ENCODE measurements at places on chromosomes 2 and 18. TPM values are rescaled to one million over a fixed set of nuclear protein-coding genes. Genes with fewer than 3 reads are reported as not detected.

Gene DNAJC5G
- total RNA-seq: not detected

Gene TNFAIP6
- not detected for total RNA-seq

Gene MOGAT1
- total RNA-seq: not detected

Gene C2orf81
- total RNA-seq: 0.59 TPM

Gene ALPG
- total RNA-seq: 0.07 TPM

Gene SNORC
- 1.6 TPM for total RNA-seq

Gene SERPINB13
- total RNA-seq: not detected

Gene CNTNAP5
- total RNA-seq: not detected

Gene CSRNP3
- total RNA-seq: 0.05 TPM

Gene NYAP2
- not detected for total RNA-seq

Gene HOXD1
- total RNA-seq: 3.7 TPM

Gene RTP5
- total RNA-seq: not detected

Gene ECEL1
- not detected for total RNA-seq

Gene ALPI
- not detected for total RNA-seq

Gene HOXD9
- total RNA-seq: 13.6 TPM

Gene IL36G
- not detected for total RNA-seq

Gene FAM228A
- total RNA-seq: 2.4 TPM

Gene TMEM200C
- total RNA-seq: not detected

Gene MOCOS
- 5.3 TPM for total RNA-seq

Gene RAD51AP2
- total RNA-seq: not detected

Gene DSG1
- total RNA-seq: not detected

Gene MRPL53
- 23.0 TPM for total RNA-seq

Gene DYNC2LI1
- 7.4 TPM for total RNA-seq
